Stomach (tissue), 19 donors: ENCODE measurements at places on chromosomes 1 and 21.

DNA sequence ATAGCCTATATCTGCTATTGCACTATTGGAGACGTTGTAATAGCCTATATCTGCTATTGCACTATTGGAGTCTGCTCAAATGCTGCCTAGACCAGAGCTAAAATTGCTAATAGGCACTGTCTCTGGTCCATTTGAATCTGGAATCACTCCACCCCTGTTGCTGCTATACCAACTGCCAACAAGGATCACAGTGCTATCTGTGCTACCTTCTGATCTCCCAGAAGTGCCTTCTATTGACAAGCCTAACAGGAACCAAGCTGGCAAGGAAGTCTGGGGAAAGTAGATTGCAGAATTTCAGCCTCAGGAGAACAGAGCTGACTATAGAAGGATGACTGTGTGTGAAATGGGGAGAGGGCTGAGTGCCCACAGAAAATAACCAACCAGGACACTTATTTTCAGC is 15.9 kb downstream of the RWDD3 start:
- DNase-seq, result no peak

DNA sequence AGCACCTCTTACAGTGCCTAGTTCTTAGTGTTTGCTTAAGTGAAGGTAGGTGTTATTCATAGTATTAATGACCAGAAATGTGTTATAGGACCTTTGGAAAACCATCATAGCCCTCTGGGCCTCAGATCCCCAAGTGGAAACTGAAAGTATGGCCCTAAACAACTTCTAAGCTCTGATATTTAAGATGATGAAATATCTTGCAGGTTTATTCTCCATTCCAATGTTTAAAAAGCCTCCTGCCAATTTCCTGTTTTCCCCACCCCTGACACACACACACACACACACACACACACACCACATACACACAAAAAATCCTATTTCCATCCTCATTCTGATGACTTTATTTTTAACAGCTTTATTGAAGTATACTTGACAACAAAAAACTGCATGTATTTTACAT is 108.2 kb downstream of the DIRAS3 start:
- DNase-seq, result no peak

- no peak for DNase-seq
Measured at GRCh38 chr1:243434594-243434993, 178.8 kb downstream of the SDCCAG8 start.

DNA sequence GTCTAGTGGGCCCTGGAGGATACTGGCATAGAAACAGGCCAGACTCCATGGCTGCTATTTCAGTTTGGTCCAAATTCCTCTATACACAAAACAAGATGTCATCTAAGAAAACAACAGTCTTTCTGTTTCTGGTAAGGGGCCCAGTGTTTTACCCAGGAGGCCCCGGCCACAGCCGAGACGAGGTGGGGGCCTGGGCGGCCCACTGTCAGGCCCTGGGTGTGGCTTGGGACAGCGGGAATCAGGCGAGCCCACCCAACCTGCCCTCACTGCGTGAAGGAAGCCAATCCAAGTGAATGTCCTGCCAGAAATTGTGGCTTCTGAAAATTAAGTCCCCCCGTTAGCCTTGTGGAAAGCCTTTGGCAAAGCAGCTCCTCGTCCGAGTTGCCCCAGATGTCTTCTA is 31.2 kb upstream of the GPR153 start:
- no peak for DNase-seq

DNA sequence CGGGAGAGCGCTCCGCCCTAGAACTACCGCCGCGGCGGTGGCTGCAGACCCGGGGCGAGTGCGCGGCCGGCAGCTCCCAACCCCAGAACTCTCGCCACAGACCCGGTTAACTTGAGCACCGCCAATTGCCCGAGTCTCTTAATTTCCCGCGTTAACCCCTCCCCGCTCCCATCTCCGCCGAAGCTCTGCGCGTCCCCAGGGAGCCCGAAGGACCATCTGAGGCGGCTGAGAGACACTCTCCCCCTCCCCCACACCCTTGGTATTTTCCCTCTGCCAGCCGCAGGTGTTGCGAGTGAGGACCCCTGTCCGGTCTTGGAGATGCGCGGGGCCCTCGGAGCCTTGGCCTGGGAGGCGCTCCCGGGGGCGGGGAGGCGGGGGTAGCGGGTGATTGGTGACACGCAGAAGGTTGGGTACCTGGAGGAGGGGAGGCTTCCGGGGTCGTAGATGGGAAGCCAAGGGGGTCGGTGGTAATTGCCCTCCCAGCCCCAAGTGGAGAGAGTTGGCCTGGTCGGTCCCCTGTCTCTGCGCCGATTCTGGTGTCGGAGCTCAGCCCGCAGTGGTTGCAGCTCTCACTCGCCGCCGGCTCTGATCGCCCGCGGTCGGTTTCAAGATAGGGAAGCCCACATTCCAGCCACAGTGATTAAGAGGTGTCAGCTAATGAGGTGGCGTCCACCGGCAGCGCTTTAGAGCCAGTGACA is 858 bp upstream of the SUSD4 start:
- no peak for DNase-seq

- DNase-seq, result no peak
Measured at GRCh38 chr1:16969057-16969611, 11.3 kb downstream of the MFAP2 start.

- DNase-seq, result no peak
Measured at GRCh38 chr1:11211461-11211860, 22.3 kb downstream of the ANGPTL7 start.

DNA sequence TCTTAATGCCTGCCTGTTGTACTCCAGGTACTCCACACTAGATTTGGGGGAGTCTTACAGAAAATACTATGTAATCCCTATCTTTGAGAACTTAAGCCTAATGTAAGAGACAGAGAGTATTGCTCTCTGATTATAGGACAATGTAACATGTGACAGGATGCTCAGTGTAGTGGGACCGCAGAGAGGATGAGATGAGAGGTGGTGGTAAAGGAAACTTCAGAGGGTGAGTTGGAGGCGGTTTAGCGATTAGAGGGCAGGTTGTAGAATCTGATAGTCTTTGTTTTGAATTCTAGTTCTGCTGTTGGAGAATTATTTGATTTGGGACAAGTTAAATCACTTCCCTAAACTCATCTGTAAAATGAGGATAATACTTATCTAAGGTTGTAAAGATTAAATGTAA is 5.4 kb downstream of the SOAT1 start:
- DNase-seq, result no peak

DNA sequence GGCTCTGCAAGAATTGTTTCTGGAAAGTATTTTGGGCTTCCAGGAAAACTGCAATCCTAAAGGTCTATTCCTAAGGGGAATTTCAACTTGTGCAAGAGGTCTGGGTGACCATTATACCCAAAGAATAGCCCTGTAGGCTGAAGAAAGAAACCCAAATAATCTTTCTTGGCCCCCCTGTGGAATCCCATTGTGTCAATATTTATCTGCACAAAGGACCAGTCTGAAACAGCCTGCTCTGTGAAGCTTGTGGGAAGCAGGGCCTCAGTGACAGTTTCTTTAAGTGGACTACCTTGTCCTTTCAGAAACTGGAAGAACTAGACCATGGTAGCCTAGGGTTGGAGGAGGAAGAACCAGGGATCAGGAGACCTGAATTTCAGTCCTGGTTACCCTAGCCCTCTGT is 58.4 kb upstream of the HSD17B7 start:
- no peak for DNase-seq
